ENCODE measurements at places on chromosomes 6 and 20. TPM values are rescaled to one million over a fixed set of nuclear protein-coding genes. Genes with fewer than 3 reads are reported as not detected.

- peaks cover 4% of the 10 kb centered on the region for H3K4me1 ChIP-seq
- H3K27me3 ChIP-seq = no peaks in the 10 kb centered on the region
- no peak overlapping the region for H3K27ac ChIP-seq
- H3K4me3 ChIP-seq = no peak overlapping the region
Observed at GRCh38 chr6:26180346-26180745, 93.1 kb downstream of the HFE start.

SRSF12 gene
- total RNA-seq = not detected

DNA sequence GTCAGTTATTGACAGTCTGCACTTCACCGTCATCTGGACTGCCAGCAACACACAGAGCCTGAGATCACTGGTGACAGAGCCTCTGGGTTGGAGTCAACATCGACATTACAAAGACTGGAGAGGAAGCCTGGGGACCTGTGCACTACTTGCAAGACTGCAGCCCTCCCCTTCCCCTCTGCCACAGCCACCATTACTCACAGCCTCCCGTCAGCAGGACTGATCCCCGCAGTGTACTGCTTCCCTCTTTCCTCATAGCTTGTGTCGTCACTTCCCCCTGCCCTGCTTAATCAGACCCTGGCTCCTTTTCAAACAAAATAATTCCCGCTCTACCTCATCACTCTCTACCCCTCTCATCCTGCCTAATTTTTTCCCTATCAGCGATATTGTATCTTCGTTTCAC, 235.5 kb upstream of the KCNQ5 start:
- H3K27me3 ChIP-seq = no peaks in the 10 kb centered on the region
- no peaks in the 10 kb centered on the region for H3K4me1 ChIP-seq
- no peak for DNase-seq
- H3K36me3 ChIP-seq = no peaks in the 10 kb centered on the region

SEMG1 gene
- not detected for total RNA-seq

DNA sequence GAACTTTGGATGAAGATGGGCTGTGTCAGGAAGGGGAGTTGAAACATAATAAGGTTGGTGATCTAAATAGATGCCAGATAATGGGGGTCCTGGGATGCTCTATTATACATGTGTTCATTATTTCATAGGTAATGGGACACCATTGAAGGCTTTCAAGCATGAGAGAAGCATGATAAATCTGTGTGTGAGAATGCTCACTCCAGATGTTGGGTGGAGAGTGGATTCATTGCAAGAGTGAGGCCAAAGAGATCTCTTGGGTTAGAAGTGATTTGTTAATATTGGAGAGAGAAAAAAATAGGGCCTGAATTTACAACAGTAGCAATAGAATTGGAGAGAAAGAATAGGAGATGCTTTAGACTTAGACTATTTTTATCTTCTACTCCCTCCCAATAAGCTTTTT, 321.3 kb downstream of the SAMD5 start:
- no peak for DNase-seq
- no peak overlapping the region for H3K27ac ChIP-seq
- H3K4me1 ChIP-seq = no peaks in the 10 kb centered on the region
- no peak overlapping the region for H3K4me3 ChIP-seq
- no peaks in the 10 kb centered on the region for H3K36me3 ChIP-seq

- no peak overlapping the region for H3K27ac ChIP-seq
- peaks cover 72% of the 10 kb centered on the region for H3K36me3 ChIP-seq
- DNase-seq = no peak
- H3K4me1 ChIP-seq = no peaks in the 10 kb centered on the region
- H3K4me3 ChIP-seq = no peak overlapping the region
Observed at GRCh38 chr6:43037197-43037596, 15.8 kb downstream of the RRP36 start.

- DNase-seq = no peak
- H3K27ac ChIP-seq = no peak overlapping the region
- no peaks in the 10 kb centered on the region for H3K36me3 ChIP-seq
Observed at GRCh38 chr20:63366390-63367365, 5.5 kb upstream of the CHRNA4 start.

DNA sequence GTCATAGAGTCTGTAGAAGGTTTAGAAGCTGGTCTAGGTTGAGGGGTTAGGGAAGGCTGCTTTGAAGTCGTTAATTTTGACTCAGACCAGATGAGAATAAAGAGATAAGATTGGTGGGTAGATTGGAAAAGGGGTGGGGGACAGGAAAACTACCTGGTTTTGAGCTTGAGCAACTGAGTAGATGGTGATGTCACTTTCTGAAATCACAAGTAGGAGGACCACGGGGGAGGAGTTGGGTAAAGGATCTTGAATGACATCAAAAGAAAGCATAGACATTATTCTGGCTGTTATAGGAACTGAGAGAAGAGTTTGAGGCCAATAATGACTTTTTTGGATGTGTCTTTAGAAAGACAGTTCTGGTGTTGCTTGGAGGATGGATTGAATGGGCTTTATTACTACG, 4.1 kb upstream of the COL9A1 start:
- no peaks in the 10 kb centered on the region for H3K4me1 ChIP-seq
- H3K27ac ChIP-seq = no peak overlapping the region
- H3K4me3 ChIP-seq = no peak overlapping the region
- H3K27me3 ChIP-seq = no peaks in the 10 kb centered on the region

PTP4A1 gene
- total RNA-seq = 55.6 TPM

TRMT6 gene
- total RNA-seq = 8.5 TPM

- no peak overlapping the region for H3K27ac ChIP-seq
- no peaks in the 10 kb centered on the region for H3K36me3 ChIP-seq
- H3K4me1 ChIP-seq = no peaks in the 10 kb centered on the region
- no peak for DNase-seq
- H3K4me3 ChIP-seq = no peak overlapping the region
Observed at GRCh38 chr6:84836366-84836765, 72.0 kb upstream of the TBX18 start.

- no peaks in the 10 kb centered on the region for H3K27me3 ChIP-seq
- DNase-seq = no peak
- H3K27ac ChIP-seq = peak overlapping the region; percentile 65
- H3K4me1 ChIP-seq = peaks cover 46% of the 10 kb centered on the region
- no peak overlapping the region for H3K4me3 ChIP-seq
- H3K36me3 ChIP-seq = no peaks in the 10 kb centered on the region
Observed at GRCh38 chr6:157034436-157035230, 257.5 kb downstream of the ARID1B start.

DNA sequence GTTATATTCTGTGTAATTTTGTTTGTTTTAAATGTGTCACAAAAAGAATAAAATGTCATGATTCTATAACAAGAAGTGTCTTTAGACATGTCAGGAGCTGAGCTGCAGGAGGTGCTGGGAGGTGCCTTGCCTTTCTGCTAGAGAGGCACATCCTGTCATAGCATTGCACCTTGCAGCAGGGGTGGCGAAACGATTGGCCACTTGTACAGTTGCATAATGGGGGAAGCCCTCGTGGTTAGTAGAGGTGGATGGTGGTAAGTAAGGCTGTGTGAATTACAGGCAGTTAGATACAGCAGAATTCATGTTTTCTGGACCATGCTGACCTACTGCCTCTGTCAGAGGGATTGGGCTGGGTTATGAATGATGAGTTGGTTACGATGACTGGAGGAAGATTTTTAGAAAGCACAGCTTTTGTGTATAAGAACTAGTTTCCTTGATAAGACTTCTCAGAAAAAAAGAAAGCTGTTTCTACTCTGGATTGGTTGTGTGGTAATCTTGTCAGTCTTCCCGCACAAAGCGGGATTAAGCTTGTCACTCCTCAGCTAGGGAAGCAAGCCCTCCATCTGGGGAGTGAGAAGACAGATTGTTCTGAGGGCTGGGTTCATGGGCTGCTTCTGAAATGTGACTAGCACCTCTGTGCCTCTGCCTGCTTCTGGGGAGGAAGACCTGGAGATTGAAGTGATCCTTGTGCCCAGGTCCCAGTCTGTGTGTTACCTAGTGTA, 74.9 kb downstream of the FOXO3 start:
- H3K27ac ChIP-seq = peak overlapping the region; percentile 26
- peak; percentile 77 for DNase-seq
- no peak overlapping the region for H3K4me3 ChIP-seq
- peaks cover 54% of the 10 kb centered on the region for H3K4me1 ChIP-seq
- no peaks in the 10 kb centered on the region for H3K27me3 ChIP-seq

- DNase-seq = no peak
- no peaks in the 10 kb centered on the region for H3K36me3 ChIP-seq
- H3K4me3 ChIP-seq = no peak overlapping the region
- no peaks in the 10 kb centered on the region for H3K27me3 ChIP-seq
Observed at GRCh38 chr6:148179786-148180185, 162.9 kb upstream of the SASH1 start.

LCA5 gene
- total RNA-seq = 5.4 TPM

GRCh38 chr6:83868639-83869038, 9.2 kb downstream of the CYB5R4 start:
- DNase-seq = no peak
- no peaks in the 10 kb centered on the region for H3K4me1 ChIP-seq
- no peaks in the 10 kb centered on the region for H3K27me3 ChIP-seq

DNA sequence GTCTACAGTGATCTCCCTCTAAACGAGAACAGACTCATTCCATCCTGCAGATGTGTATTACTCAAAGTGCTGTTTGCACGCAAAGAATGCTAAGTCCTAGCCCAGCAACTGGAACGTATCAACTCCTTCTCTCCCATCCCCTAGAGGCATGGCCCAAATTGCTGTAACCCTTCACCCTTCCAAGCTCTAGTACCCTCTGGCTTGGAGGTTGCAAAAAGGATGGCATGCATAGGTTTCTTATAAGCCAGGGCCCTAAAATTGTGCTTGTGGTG, 71.5 kb upstream of the TGM3 start:
- H3K27me3 ChIP-seq = no peaks in the 10 kb centered on the region
- no peak overlapping the region for H3K4me3 ChIP-seq
- no peaks in the 10 kb centered on the region for H3K36me3 ChIP-seq
- DNase-seq = no peak
- H3K4me1 ChIP-seq = no peaks in the 10 kb centered on the region

DEFB129 gene
- total RNA-seq = not detected

ENPP1 gene
- 3.4 TPM for total RNA-seq

ZFAND3 gene
- 69.1 TPM for total RNA-seq

DNA sequence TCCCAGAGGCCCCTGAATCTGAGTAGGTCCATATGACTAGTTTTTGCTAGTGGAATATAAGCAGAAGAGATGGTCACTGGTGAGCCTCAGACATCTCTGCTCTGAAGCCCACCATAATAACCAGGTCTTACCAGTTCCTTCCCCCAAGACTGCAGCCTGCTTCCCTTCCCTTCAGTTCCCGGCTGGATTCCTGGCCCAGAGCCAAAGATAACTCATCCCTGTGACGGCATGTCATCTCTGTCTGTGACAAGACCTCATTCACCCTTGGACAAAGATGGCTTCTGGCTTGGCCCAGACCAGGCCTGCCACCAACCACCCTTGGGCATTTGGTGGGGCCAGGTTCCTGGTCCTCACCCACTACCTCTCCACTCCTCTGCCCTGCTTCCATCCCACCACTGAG, 145.5 kb upstream of the TOP1 start:
- no peaks in the 10 kb centered on the region for H3K4me1 ChIP-seq
- no peak for DNase-seq
- H3K36me3 ChIP-seq = no peaks in the 10 kb centered on the region
- no peak overlapping the region for H3K27ac ChIP-seq

SNX5 gene
- 86.6 TPM for total RNA-seq

DNA sequence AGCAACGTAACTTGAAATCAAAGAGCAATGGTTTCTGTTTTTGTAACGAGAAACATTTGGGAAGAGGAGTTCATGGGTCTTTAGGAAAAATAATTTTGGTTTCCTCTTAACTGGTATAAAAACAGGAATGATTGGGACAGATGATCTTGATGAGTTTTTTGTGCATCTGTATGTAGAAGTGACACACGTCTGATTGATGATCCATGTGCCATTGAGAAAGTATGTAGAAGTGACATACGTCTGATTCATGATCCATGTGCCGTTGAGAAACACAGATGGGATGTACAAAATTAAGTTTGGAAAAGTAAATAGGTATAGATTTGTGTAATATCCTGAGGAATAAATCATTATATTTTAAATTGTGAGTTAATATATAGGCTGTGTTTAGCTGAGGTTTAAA, 2.1 kb downstream of the KIAA1586 start:
- H3K4me3 ChIP-seq = no peak overlapping the region
- H3K4me1 ChIP-seq = peaks cover 4% of the 10 kb centered on the region
- H3K27me3 ChIP-seq = no peaks in the 10 kb centered on the region
- no peak for DNase-seq
- H3K36me3 ChIP-seq = peaks cover 31% of the 10 kb centered on the region

- no peak overlapping the region for H3K4me3 ChIP-seq
- no peak overlapping the region for H3K27ac ChIP-seq
- peaks cover 20% of the 10 kb centered on the region for H3K4me1 ChIP-seq
- H3K27me3 ChIP-seq = no peaks in the 10 kb centered on the region
- no peaks in the 10 kb centered on the region for H3K36me3 ChIP-seq
- DNase-seq = no peak
Observed at GRCh38 chr6:75758061-75758460, 9.0 kb downstream of the MYO6 start.

GRCh38 chr6:153340568-153340967, 209.5 kb upstream of the RGS17 start:
- H3K27ac ChIP-seq = no peak overlapping the region
- no peaks in the 10 kb centered on the region for H3K36me3 ChIP-seq
- H3K4me3 ChIP-seq = no peak overlapping the region
- DNase-seq = no peak
- no peaks in the 10 kb centered on the region for H3K27me3 ChIP-seq

DNA sequence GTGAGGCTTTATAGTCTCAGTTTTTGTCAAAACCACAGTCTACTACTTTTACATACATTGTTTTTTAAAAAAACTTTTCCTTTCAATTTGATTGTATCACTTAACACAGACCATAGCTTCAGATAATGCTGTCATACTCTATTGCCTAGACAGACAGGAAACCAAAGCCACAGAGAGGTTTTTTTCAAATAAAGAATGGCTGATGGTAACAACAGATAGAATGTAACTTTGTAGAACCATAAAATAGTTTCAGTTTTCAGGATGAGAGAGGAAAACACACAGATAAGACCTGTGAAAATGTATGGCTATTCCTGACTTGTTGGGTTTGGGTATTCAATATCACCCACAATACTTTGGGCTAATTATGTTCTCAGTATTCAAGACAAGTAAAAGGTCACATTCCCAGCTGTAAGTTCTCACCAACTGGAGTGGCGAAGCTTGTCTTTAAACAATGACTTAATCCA, 94.0 kb downstream of the ADGRG6 start:
- H3K36me3 ChIP-seq = no peaks in the 10 kb centered on the region
- H3K4me3 ChIP-seq = no peak overlapping the region
- no peaks in the 10 kb centered on the region for H3K4me1 ChIP-seq
- DNase-seq = no peak

EDN3 gene
- total RNA-seq = 0.87 TPM

SNAI1 gene
- 10.6 TPM for total RNA-seq

- H3K4me3 ChIP-seq = peak overlapping the region; percentile 60
- peaks cover 11% of the 10 kb centered on the region for H3K27me3 ChIP-seq
- no peaks in the 10 kb centered on the region for H3K4me1 ChIP-seq
Observed at GRCh38 chr20:32582659-32583580, 2.2 kb downstream of the NOL4L start.

- no peak for DNase-seq
- H3K4me3 ChIP-seq = no peak overlapping the region
- no peaks in the 10 kb centered on the region for H3K4me1 ChIP-seq
- H3K36me3 ChIP-seq = peaks cover 91% of the 10 kb centered on the region
- H3K27ac ChIP-seq = no peak overlapping the region
Observed at GRCh38 chr20:61997372-61997771, 68.3 kb downstream of the TAF4 start.

Measured in upper lobe of right lung (tissue), 1 donor.